ENCODE measurements at places on chromosomes 16 and 17.

GRCh38 chr16:57185446-57185944 lies 344 bp downstream of the PSME3IP1 start:
- DNase-seq = no peak

- DNase-seq = no peak
These were observed 166.7 kb downstream of the IRF8 start for GRCh38 chr16:86065711-86066110.

DNA sequence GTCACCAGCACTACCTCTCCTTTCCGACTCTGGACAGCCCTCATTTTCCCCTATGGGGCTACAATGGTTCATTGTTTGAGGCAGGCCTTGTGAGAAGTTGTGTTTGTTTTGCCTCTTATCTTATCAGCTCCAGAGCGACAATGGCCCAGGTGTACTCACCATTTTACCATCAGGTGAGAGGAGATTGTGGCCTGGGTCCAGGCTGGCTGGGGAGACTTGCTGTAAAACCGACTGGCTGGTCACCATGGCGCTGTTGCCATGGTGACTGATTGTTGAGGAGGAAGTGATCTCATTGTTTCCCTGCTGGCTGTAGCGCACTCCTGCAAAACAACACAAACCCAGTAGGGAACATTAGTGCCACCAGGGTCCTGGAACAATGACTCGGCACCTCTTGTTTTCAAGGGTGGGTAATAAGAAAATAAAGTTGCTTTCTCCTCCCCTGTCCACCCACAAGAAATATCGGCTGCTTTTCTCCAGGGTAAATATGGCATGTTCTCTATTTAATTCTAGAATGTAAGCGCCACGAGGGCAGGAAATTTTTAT lies 34.4 kb downstream of the HNF1B start:
- no peak for DNase-seq

DNA sequence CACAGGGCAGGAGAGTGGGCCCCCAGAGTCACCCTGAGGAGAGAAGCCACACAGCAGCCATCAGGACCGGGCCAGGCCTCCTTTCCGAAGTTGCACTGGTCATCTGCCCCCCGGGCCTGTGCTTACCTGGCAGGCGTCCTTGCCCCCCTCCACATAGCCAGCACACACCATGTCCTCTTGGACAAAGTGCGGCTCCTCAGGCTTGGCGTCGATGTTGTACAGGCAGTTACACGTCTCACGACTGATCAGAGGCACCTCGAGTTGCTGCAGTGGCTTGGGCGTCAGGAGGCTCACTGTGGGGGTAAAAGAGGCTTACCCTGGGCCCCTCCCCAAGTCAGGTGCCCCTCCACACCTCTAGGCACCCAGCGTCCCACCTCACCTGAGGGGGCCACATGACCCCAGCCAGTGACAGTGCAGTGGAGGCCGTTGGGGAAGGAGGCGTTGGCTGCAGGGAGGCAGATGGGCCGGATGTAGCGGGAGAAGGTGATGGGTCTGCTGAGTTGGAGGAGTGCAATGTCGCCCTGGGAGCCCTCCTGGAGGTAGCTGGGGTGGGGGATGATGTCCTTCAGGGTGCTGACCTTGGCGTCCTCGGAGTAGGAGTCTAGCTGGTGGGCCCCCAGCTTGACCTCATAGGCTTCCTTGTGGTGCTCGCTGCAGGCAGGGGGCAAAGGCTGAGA lies 3.1 kb downstream of the PRSS8 start:
- no peak for DNase-seq

- no peak for DNase-seq
These were observed 197.0 kb downstream of the IRF8 start for GRCh38 chr16:86095906-86096485.

DNA sequence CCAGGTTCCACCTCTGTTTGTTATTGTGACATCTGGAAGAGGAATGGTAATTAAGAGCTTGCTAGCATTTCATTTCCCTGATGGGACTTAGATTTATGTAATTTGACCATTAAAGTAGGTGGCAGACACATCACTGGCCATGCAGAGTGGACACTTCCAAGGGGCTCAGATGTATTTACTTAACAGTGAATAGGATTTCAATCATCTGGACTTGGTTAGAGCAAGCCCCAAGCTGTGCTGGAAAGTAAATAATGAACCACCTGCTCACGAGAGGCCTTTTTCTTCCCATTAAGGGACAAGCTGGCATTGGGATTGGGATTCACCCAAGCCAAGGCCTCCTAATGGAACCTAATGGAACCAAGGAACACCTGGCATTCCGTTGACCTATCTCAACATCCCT lies 395.3 kb downstream of the HS3ST4 start:
- no peak for DNase-seq

- peak; percentile 15 for DNase-seq
These were observed 1.2 kb upstream of the EFNB3 start for GRCh38 chr17:7703584-7704479.

DNA sequence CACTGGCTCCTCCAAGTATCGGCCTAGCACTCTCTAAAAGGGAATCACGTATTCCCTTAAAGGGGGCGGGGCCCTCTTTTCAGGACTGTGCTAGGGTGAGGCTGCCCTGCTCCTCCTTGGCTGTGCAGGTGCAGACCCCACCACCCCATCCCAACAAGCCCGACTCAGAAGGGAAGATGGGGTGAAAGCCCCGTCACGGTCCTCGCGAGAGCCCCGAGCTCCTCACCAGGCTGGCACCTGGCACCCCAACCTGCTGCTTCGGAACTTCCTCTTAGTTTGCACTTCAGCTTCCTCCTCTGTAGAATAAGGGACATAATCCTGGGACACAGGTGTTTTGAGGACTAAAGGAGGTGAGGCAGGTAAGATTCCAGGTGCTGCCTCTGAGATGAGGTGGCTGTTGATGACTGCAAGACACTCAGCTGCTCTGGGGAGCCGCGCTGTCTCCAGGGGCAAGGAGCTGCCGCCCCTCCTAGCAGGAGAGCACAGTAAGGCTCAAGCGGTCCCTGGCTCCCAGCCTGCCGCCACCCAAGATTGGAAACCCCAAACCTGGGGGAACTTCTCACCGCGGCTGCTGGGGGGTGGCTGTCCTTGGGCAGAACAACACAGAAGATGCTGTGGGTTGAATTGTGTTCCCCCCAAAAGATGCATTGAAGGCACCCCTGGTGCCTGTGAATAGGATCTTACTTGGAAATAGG lies 88.8 kb downstream of the MGAT5B start:
- DNase-seq = no peak

DNA sequence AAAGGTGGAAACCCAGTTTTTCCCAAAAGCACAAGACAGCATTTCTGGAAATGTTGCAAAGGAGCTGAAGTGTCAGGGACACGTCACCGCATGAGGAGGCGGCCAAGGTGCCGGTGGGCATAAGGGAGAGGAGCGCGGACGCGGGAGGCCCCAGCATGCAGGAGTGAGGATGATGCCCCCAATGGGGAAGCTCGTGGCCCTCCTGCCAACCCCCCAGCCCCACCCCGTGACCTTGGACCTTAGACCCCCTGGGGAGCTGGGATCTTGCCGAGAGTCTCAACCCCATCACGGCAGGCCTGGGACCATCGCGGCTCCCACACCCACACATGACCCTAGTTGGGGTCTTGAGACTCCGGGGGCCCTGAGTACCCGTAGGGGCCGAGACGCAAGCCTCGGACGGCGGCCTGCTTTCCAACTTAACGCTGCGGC lies 119.4 kb upstream of the METRNL start:
- no peak for DNase-seq

GRCh38 chr16:49598383-49599170 lies 225.0 kb downstream of the C16orf78 start:
- no peak for DNase-seq

GRCh38 chr16:73390936-73391335 lies 343.0 kb upstream of the ZFHX3 start:
- DNase-seq = peak; percentile 8

DNA sequence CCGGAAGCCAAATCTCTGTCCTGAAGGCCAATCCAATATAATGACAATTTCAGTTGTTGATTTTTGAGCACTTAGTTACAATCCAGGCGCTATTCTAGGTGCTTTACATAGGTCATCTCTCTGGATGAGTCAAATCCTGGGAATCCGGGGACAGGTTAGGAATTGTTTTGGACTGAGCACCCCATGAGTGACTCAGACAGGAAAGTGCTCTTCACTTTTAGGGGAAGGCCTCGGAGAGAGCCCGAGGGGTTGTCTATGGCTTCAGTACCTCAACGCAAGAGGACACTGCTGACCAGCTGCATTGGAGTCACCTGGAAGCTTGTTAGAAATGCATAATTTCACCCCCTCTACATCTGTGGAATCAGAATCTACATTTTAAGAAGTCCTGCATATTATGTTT lies 108.8 kb downstream of the IRX5 start:
- no peak for DNase-seq

- DNase-seq = no peak
These were observed 21.6 kb downstream of the EMC8 start for GRCh38 chr16:85777583-85778310.

GRCh38 chr17:46163316-46163715 lies 29.9 kb downstream of the KANSL1 start:
- DNase-seq = no peak
